ENCODE measurements at places on chromosomes 1 and 21.

GRCh38 chr21:45972716-45973474 lies 8.7 kb upstream of the COL6A1 start:
- DNase-seq = peak; percentile 91

DNA sequence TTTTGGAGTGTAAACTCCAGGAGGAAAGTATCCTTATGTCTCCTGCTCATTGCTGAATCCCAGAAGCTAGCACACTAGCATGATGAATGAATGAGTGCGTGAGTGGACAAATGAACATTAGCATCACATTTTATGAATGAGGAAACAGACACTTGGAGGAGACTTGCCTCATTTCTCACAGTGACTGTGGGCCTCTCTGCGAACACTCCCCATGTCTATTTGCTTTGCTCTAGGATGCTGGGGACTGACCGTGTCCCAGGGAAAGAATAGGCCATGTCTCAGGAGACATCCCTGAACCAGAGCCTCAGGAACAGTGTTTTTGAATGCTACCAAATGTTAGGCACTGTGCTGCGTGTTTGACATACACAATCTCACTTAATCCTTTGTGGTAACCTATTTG lies 140.9 kb downstream of the OMA1 start:
- no peak for DNase-seq

DNA sequence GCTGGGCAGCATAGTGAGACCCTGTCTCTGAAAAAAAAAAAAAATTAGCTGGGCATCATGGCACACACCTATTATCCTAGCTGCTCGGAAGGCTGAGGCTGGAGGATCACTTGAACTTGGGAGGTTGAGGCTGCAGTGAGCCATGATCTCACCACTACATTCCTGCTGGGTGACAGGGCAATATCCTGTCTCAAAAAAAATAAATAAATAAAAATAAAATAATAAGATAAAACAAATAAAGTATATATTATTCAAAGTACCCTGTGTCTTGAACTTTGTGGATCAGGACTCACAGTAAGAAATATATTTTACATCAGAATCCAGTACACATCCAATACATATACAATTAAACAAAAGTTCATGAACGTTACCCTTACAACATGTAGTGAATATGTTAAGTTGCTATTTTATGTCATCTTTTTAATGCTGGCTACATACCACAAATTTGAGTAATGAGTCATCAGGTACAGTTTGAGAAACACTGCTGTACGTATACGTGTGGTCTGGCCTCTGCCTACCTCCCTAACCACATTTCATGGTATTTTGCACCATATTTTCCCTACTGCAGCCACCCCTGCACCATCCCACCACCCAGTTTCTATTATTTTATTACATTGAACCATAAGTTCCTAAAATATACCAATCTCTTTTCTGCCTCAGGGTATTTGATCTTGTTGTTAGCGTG lies 4.4 kb downstream of the NME7 start:
- DNase-seq = no peak

GRCh38 chr1:218165701-218166114 lies 119.4 kb upstream of the RRP15 start:
- DNase-seq = no peak

GRCh38 chr1:180141381-180141934 lies 13.2 kb upstream of the QSOX1 start:
- no peak for DNase-seq
